HCT116 (cell line): ENCODE measurements at places on chromosomes 2 and 18. TPM values are rescaled to one million over a fixed set of nuclear protein-coding genes. Genes with fewer than 3 reads are reported as not detected.

The TXNDC2 gene
- total RNA-seq, result 0.12 TPM

The WNT6 gene
- total RNA-seq, result 1.4 TPM

The TMEM17 gene
- total RNA-seq, result 3.2 TPM

The MYL12A gene
- 314 TPM for total RNA-seq

The RNU2-63P gene
- 7.4 TPM for total RNA-seq

The CDH2 gene
- total RNA-seq, result 0.15 TPM
